RPMI7951 (cell line): ENCODE measurements at places on chromosomes 7 and 10. TPM values are rescaled to one million over a fixed set of nuclear protein-coding genes. Genes with fewer than 3 reads are reported as not detected.

SOSTDC1 gene
- 0.10 and 0.12 TPM in 2 replicates for total RNA-seq

CFAP70 gene
- 0.12 TPM in 1 of 2 replicates, not detected in the other for total RNA-seq

DNA sequence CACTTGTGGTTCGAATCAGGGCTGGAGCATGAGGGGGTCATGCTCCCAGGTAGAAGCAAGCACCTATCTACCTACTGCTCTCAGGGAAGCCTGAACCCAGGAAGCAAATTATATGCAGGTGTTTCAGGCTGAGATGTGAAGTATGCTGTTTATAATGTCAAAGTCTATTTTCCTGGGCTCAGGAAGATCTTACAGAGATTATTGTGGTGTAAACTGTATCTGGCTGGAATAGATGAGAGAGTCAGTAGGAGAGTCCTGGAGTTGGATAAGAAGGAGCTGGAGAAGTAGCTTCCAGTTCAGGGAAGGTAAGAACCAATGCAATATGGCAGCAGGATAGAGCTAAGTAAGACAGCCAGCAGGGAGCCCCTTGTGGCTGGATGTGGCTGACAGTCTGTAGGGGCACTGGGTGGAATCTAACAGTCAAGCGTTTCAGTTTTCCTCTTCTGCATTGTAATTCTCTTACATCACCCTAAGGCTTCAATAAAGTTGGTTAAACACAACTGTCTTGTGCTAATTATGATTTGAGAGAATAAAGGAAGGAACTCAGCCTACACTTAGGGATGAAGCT is 105.9 kb upstream of the EEPD1 start:
- DNase-seq, result peak; percentile 71

DNA sequence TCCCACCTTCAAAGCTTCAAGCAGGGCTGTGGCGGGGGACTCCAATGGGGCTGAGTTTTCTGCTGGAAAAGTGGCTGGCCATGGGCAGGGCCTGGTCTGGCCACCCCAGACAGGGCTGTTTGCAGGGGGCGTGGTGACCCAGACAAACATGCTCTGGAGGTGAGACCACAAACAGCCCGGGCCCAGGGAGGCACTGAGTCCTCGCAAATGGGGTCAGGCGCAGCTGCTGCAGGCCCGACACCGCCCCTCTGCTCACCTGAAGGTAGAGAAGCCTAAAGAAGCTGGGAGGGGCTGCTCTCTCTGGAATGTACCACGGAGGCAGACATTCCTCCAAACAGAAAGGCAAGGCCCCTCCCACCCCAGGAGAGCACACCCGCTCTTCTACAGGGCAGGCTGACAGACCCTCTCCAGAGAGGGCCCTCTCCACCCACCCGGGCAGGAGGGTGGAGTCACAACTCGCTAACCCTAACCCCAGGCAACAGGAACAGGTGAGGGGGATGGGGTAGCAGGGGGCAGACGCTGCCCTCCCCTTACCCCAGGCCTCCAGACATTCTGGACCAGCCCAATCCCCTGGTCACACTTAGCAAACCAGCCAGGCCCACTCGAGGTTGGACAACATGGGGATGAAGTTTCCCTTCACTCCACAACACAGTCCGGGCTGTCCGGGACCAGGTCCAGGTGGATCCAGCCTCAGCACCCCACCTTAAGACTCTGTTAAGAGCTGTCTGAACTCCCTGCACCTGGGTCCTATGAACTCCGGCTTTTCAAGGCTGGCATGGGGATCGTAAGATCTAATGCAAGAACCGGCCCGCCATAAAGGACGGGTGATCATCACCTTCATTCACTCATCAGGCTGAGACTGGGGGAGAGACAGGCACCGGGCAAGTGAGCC is 32.3 kb downstream of the OAT start:
- DNase-seq, result no peak

DNA sequence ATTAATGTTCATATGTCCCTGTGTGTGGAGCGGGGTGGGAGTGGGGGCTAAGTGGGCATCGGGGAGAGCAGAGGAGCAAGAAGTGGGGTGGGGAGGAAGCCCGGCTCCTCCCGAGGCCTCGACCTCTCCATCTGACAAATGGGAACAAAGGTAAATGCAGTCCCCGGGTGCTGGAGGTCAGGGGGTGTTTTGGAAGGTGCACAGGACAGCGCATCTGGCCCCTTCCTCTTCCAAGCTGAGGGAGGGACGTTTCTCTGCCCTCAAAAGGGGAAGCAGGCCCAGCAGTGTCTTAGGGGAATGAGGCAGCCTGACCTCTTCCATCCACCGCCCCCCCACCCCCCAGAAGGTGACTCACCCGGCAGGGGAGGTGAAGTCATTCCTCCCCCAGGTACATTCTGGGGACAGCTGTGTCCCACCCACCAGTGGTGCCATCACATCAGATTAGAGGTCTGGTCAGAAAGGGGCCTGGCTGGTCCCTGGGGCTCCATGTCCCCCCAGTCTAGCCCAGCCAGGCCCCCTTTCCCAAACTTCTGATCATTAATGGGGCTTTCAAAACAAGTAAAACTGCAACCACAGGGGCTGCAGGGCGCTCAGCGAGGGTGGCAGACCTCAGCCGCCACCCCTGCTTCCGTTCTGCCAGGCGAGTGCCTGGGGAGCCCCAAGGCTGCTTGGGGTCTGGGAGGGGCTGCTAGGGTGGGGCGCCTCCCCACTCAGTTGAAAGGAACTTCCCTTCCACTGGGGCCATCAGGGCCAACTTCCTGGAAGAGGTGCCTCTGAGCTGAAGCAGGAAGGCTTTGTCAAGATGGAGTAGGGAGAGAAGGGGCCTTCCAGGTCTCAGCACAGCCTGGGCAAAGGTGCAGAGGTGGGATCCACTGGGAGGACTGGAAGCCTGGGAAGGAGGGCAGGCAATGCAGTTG is 10.8 kb downstream of the LFNG start:
- DNase-seq, result peak; percentile 75

GPR37 gene
- total RNA-seq, result 0.20 and 0.24 TPM in 2 replicates

- no peak for DNase-seq
Measured at GRCh38 chr10:93412801-93413200, 69.3 kb downstream of the MYOF start.

- peak; percentile 29 for DNase-seq
Measured at GRCh38 chr10:76299501-76299900, 868.1 kb downstream of the LRMDA start.

DNA sequence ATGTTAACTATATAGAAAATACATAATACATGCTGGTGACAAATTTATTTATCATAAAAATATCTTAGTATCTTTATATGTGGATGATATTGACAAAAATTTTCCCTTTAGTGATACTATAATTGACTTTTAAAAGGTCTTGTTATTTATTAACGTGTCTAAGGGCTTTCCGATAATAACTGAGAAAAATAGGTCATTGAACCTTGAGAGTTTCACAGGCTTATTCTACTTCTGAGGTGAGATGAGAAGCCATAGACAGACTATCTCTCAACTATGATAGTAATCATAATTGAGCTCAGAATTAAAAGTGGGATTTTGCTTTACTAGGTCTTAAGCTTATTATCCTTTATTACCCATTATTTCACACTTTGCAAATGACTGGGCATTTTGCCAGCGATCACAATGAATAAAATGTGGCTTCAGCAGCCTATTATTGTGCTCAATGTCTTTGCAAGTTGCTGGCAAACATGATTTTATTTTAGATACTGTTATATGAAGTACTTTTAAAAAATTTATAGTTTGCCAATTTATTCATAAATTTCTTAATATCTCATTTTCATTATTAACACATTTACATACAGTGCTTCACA is 574.5 kb downstream of the ZWINT start:
- DNase-seq, result no peak

- no peak for DNase-seq
Measured at GRCh38 chr7:1114088-1114487, 26.2 kb downstream of the GPER1 start.

HIBADH gene
- total RNA-seq, result 80.4 and 86.2 TPM in 2 replicates

PTPN20 gene
- total RNA-seq, result 2.1 and 4.9 TPM in 2 replicates

GRCh38 chr7:24405002-24405401 is 121.0 kb downstream of the NPY start:
- DNase-seq, result no peak

PTF1A gene
- total RNA-seq, result not detected in 2 replicates

DNA sequence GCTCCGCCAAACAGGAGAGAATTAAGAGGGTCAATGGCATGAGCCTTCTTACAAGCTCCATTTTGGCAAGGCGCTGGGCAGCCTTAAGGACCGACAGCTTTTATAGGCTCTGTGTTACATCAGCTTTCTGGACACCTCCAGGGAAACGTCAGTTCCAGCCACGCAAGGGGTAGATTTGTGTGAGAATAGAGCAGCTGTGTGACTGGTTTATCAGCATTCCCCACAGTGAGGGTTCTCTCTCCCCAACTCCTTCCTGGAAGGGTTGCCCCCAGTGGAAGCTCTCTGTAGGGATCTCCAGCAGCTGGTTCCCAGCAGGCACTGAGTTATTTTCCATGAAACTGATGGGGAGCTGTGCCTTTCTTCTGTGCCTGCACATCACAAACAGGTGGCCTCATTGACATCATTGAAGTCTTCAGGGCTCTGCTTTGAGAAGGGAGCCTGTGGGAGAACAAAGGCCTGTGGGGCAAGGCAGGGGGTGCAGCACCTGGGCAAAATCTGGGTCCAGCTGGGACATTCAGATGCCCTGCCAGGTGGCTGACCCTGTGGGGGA is at the start of gene CUZD1:
TSS of gene CUZD1 (minus strand) at position 75 of the 550 bp plus-strand sequence. CDS start at position 61, 14 bp downstream.
- DNase-seq, result no peak
